Activated gamma-delta T cell treated with Interleukin-2 at 50 U/mL for 16 hours (primary cell): ENCODE measurements at places on chromosomes 1 and 21.

DNA sequence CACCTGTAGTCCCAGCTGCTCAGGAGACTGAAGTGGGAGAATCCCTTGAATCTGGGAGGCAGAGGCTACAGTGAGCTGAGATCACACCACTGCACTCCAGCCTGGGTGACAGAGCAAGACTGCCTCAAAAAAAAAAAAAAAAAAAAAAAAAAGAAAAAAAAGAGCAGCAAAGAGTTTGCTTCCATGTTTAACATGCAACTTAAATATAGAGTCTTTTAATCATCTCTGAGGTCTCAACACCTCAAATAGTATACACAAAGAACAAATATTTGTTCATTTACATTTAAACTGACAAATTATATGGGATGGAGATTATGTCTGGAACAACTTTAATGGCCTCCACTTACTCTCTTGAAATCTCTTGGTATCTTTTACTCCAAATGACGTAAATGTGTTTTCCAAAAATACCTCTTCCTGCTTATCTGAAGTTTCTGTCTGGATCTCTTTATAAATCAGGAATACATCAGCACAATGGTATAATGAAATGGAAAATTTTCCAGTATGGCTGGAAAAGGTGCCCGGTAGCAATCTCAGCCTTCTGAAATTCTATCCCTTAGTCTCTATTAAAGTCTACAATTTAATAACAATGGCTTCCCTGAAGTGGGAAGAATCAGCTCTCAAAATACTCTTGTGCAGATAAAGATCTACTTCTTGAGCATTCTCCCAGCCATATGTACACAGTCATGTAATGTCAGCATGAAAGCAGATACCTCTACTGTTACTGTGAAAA is 258.5 kb downstream of the OMA1 start:
- no peak for DNase-seq

- DNase-seq: no peak
These were observed 43.2 kb downstream of the PHACTR4 start for GRCh38 chr1:28412731-28413130.

- no peak for DNase-seq
These were observed 25.5 kb downstream of the EIF2D start for GRCh38 chr1:206586501-206587445.

GRCh38 chr21:34994766-34995631 is 54.1 kb downstream of the RUNX1 start:
- DNase-seq: no peak

DNA sequence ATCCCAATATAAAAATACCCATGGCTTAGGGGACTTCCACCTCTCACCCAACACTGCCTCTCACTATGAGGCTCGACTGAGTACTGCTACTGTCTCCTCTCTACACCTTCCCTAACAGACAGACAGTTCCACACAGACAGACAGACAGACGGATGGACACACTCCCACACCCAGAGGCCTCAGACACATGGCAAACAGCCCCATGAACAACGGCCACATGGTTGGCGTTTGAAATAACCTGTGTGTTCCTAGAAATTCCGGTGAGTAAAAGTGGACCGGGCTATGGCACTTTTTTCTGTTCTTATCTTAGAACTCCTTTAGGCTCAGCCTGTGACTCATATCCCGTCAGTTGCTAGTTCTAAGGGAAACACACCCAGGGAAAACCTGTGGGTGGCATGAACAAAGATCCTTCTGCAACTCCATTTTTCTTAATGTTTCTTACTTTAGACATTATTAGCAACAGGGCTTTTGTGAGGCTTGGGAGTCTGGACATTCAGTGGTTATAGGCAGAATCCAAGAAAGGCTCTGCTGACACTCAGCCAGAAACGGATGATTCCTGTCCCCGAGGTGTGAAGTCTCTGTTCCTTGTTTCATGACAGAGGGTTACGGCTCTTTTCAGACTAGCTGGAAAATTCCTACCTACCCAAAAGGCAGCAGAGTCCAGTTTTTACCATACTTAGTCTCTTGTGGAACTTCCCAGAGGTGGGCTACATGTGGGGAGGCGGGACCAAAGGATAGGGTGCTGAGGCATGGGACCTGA is 90.5 kb upstream of the TLR5 start:
- no peak for DNase-seq

GRCh38 chr1:43073490-43074230 is 98.4 kb downstream of the EBNA1BP2 start:
- DNase-seq: peak; percentile 78

DNA sequence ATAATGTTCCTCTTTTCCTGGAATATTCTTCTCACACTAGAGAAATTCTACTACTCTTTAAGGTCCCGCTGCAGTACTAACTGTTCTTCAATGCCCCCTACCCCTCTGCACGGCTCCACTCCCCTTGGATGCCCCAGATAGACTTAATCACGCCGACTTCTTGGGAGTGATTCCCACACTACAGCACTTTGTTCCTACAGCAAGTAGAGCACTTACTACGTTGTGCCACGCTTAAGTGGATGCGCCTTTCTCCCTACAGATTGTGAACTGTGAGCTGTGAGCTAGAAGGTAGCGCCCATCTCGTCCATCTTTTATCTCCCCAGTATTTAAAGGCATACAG is 2.2 kb downstream of the ZNF436 start:
- DNase-seq: no peak

GRCh38 chr1:6440198-6441126 is 15.9 kb downstream of the ESPN start:
- peak; percentile 71 for DNase-seq

DNA sequence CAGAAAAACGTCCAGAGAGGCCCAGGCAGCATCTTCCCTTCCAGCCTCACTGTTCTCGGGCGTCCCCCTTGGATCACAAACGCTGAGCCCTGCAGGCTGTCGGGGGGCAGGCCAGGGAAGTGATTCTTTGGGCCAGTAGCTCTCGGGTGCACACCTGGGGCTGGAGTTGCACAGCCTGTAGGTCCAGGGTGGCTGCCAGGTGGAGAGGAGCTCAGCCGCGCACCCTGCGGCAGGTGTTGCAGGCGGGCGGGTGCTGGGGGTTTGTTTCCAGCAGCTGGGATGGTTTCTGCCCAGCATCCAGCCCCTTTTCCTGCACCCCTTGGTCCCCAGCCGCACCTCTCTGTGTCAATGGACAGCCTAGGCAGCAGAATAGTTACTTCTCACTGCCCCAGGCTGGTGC is 15.7 kb downstream of the PRDM16 start:
- DNase-seq: no peak

DNA sequence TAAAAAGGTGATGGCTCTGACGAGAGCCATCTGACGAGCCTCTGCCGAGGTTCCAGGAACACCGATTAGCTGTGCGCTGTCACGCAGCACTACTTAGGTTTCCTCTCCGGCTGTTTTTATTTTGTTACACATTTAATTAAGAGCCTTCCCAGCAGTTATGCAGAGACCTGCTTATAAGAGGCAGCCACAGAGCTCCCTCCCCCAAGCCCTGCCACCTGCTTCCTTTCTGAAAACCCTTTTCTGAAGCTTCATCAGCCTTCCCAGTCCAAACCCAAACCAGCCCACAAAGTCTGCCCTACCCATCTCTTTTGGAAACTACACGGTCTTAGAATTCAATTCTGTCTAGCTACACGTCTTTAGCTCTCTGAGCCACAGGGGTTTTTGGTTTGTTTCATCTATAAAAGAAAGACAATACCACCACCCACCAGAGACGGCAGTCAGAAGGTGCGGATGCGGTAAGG is 49.1 kb downstream of the ERI3 start:
- DNase-seq: no peak

- no peak for DNase-seq
These were observed 300.8 kb downstream of the RRAGC start for GRCh38 chr1:38558500-38559445.

GRCh38 chr1:201085902-201086735 is 26.1 kb downstream of the CACNA1S start:
- DNase-seq: peak; percentile 29

DNA sequence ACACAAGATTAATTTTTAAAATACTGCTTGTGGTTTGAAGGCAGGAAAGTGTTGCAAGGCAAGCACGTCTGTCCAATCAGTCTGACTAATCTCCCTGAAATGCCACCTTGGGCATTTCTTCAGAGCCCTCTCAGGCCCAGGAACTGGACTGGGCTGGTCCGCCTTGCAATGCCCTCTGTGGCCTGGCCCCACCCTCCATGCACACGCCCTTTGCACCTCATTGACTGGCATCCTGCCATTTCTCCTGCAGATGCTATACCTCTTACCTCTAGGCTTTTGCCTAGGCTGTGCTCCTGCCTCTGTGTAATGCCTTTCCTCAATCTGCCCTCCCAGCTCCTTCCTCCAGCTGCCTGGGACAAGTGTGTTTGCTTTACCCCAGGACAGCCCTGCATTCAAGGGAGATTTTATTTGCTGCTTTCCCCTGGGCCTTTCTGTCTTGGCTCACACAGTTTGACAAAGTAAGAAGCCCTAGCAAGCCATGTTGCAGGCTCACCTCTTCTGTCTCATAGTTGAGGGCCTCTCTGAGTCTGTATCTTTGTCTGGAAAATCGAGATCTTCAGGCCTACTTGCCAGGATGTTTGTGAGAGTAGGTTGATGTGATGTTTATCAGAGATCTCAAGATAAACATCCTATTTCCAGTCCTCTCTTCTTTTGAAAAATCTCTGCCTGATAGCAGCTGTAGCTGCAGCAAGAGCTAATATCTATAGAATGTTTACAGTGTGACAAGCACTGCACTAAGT is 149.2 kb upstream of the JUN start:
- DNase-seq: no peak

- no peak for DNase-seq
These were observed 66.6 kb downstream of the PUM1 start for GRCh38 chr1:30998887-30999286.

DNA sequence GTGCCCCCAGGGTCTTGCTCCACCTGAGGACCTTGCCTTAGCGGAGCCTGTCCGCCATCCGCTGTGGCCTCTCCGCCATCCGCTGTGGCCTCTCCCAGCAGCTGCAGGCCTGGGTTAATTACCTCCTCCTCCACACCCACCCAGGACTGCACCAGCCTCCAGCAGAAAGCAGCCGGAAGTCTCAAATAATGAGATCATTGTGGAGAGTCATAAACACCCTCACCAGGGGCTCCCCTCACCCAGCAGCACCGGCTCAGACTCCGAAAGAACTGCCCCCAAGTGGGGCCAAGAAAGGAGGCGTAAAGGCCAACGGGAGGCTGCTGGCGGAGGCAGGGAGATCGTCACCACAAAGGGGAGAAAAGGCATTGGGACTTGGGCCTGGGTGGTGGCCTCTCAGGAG is 10.7 kb upstream of the GPR153 start:
- DNase-seq: no peak

DNA sequence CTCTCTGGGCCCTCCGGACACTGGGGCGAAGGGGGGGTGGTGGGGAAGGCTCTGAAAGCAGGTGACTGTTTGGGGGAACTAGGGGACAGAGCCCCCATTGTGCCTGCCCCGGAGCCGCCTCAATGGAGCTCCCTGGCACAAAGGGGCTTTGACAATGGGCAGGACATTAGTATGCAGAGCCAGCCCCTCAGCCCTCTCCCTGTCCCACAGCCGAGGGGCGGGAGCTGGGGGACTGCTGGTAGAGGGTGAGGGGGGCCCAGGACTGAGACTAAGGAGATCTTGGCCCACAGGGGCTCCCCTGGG is 7.8 kb downstream of the KCNJ10 start:
- DNase-seq: no peak

DNA sequence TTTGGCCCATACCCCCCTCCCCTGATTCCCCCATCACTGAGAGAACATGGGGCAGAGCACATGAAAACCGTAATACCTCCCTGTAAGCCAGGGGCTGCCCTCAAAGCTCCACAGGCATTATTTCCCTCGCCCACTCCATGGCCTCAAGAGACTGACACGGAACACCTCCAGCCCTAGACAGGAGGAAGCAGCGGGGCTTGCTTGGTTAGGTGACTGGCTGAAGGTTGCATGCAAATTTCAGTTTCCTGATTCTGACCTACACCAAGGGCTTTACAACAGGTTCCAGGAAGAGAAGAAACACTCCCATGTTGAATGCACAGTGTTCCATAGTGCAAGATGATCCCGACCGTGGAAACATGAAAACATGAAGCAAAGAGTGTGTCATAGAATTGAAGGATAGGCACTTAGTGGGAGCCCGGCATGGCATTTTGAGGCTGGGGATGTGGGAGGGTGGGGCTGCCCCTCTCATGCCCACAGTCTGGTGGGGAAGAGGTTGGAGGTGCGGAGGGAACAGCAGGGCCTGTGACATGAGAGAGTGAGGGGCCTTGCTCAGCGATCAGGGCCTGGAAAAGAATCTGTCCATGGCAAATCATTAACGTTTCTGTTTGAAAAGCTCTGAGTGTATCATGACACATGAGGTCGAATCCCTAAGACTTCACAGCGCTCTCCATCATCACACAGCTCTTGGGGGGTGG is 33.5 kb downstream of the GPR137B start:
- no peak for DNase-seq

GRCh38 chr1:154703170-154703569 is 95.2 kb upstream of the ADAR start:
- no peak for DNase-seq

- no peak for DNase-seq
These were observed 1.7 kb downstream of the PITHD1 start for GRCh38 chr1:23779826-23780371.

DNA sequence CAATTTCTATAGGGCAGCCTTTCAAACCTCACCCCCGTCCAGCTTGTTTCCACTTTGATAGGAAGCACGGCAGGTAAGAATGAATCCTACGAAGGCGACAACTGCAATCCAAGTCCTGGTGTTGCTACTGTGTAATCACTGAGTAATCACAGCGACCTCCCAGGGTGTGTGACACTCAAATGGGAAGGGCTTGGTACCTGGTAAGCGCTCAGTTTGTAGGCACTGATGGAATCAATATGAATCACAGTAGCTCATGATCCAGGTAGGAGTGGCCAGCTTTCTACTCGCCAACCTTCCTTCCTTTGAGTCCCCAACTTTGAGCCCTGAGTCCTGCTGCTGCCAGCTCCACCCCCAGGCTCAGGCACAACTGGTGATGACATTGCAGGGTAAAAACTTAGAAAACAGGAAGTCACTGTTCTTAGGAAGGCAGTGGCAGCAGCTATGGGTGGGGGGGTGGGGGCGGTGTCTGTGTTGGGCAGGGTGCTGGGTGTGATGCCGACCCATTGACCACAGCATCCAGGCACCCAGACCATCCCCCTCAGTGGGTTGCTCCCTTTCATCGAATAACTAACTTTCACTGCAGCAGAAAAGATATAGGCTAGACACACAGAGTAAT is 70.7 kb downstream of the CD247 start:
- peak; percentile 61 for DNase-seq

DNA sequence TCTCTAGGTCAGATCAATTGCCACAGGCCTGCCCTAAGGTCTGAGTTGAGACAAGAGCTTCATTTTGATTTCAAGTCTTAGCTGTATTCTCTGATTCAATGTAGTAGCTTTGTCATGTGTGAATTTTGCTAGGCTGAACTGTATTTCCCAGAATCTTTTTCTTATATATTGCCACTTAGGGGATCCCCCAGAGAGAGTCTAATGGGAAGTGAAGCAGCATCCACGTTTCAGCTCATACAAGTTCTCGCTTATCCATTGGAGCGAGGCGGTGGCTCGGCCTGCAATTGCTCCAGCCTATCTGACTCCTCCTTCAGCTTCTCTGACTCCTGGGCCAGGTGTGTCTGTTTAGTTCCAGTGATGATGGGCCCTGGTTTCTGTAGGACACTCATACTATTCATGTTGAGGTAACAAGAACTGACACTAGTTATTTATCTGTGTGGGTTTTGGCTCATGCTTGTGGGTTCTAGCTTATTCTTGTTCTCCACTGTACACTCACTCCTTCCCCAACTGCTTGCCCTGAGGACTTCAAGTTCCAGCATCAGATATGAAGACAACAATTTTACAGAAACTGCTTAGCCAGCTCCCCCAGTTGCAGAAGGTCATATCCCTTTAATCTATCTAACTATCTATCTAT is 48.2 kb downstream of the TBX19 start:
- no peak for DNase-seq

GRCh38 chr1:115647919-115648650 is 6.3 kb downstream of the VANGL1 start:
- no peak for DNase-seq

- peak; percentile 58 for DNase-seq
These were observed 9.2 kb upstream of the CBR3 start for GRCh38 chr21:36125512-36126207.
